Right hindlimb (tissue), 1 donor: ENCODE measurements at places on chromosomes 3 and 15.
A peak's percentile ranks its signal among the peaks of the same experiment; 100 is the strongest.

DNA sequence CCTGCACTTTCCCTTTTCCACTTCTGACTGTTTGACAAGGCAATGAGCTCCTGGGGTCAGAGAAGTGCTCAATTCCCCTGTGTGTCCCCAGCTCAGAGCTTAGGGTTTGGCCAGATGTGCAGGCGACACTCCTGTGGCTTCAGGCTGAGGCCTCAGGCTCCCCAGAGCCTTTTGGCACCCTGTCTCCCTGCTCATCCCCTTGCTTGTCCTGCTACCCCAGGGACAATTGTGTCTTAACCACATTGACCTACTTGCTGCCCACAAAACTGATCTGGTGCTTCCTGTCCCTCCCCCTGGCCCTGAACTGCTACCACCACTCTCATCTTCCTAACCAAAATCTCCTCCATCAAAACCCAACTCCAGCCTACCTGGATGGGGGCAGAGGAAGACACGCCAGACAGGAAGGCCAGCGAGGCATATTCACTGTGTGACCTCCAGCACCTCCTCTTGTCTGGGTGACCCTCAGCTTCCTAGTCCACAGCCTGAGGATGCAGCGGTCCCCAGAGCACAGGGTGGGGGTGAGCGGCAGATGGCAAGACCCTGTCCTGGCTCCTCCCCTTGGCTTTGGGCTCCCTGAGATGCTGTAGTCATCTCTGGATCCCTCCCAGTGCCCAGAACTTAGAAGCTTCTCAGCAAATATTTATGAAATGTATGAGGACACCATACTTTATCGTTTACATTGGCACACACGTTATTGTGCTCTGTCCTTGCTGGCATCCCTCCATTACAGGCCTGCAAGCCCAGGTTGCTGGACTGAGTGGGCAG is 98.9 kb upstream of the SLC6A6 start:
- DNase-seq: no peak

DNA sequence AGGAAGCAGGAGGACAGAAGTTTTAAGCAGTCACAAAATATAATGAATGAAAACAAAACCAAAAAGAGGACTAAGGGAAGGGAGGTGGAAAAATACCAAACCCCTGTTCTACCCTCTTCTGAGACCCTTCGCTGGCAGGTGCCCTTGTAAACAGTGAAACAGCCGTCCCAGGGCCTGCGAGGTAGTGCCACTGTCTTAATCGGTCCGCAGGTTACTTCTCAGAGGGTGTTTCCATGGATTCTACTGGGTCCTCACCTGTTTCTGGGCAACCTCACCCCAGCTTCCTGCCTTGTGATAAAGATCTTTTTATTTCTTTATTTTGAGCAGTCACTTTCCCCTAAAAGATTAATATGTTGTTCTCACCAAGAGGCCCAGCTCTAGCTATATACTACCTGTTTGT is 65.3 kb downstream of the SLC30A4 start:
- DNase-seq: no peak

DNA sequence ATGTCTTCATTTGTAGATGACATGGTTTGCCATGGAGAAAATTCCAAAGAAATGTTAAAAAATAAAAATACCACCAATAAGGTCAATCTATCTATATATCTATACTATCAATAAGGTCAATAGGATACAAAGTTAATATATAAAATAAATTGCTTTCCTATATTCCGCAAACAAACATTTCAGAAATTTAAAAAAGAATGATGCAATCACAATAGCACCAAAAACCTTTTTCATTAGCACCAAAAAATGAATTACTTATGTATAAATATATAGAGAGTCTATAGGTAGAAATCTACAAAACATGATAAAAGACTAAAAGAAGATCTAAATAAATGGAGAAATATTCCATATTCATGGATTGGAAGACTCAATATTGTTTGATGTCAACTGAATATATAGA is 22.8 kb upstream of the GOLGA8A start:
- no peak for DNase-seq

GRCh38 chr3:108862865-108863798 is 40.5 kb downstream of the TRAT1 start:
- DNase-seq: no peak

GRCh38 chr3:114272271-114272670 is 21.6 kb upstream of the TIGIT start:
- no peak for DNase-seq

- DNase-seq: no peak
Observed at GRCh38 chr3:129398803-129399144, 29.7 kb downstream of the EFCAB12 start.

- DNase-seq: no peak
Observed at GRCh38 chr3:111799951-111800350, 59.1 kb upstream of the PHLDB2 start.

DNA sequence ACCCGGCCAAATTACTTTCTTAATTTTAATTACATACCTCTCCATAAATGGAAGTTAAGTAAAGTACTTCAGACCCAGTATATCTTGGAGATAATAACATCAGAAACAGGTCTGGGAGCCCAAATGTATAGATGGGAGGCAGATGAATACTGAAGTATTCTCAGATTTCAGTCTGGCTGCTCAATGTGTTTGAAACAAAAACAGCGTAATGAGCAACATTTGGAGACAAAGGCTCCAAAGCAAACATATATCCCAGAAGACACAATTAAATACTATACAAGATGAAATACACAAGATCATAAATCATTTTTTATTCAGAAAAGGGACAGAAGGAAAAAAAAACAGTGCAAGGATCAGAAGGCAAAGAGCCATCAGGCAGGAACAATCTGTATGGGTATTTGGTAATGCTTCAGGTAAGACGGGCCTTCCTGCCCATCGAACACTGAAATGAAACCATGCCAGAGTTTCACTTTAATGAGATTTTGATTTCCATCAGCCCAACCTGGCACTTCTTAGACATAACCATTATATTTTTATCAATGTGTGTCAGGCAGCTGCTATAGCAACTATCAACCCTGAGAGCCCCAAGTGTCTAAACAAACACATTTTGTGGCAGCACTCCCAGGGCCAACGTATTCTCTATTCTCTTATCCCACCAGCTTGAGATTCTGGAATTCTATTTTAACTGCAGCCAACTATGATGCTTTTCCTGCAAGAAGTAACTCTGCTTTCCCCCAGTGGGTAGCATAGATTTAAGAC is 210.8 kb downstream of the STT3B start:
- no peak for DNase-seq

DNA sequence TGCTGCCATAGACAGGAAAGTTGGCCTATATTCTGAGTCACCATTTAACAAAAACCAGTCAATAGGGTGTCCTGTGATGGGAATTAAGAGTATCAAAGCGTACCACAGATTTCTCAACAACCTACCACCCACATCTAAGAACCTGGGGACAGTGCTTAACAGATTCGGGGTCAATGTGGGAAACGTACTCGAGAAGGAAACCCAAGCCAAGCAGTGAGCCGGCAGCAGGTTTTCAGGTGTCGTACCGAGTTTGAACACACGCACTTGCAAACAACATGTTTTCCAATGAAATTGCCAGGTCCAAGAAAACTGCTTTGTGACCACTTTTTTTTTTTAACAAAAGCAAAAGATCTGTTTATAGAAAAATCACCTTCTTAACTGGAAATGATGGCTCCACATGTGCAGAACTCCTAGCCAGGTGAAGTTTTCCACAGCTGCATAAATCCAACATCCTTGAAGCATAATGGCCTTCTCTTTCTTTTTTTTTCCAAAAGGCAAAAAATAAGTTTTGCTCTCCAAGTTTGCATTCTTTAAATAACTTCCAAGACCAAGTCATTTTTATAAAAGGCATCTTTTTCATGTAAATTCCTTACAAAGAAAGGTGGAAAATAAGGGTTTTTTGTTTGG is 45.7 kb downstream of the ADAMTS17 start:
- no peak for DNase-seq

DNA sequence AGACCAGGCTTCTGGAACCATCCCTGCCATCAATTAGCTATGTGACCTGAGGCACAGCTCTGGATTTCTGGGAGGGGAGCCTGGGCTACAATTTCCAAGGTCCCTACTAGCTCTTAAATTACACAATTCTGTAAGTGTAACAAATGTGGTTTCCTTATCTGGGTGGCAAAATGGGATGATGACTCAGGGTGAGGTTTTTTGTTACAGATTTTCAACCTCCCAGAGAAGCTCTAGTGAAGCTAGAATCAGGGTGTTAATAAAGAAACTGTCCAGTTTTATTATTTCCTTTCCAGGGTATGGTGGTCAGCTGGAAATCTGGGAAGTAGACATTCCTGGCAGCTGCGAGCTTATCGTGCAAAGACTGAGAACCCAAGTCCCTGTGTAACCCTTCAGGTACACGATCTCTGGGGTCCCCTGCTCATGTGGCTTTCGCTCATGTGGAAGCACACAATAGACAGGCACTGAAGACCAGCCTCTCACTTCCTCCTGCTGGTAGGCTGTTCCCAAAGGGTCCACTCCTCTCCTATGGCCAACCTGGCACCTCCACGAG is 7.3 kb downstream of the RAB27A start:
- no peak for DNase-seq

GRCh38 chr3:108096532-108097321 is 5.9 kb upstream of the CD47 start:
- no peak for DNase-seq

GRCh38 chr3:25520926-25521559 is 93.0 kb downstream of the RARB start:
- DNase-seq: no peak

DNA sequence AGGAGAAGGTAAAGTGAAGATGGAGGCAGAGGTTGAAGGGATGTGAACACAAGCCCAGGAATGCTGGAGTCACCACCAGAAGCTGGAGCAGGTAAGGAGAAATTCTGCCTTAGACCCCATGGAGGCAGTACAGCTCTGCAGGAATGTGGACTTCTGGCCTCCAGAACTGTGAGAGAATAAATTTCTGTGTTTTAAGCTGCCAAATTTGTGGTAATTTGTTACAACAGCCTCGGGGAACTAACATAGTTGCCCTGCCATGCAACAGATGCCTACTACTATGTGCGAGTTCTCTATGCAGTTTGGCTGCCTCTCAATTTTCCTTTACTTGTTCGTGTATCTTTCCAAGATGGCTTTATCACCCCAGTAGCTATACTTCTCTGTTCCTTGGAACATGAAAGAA is 394.1 kb downstream of the TUSC7 start:
- no peak for DNase-seq

DNA sequence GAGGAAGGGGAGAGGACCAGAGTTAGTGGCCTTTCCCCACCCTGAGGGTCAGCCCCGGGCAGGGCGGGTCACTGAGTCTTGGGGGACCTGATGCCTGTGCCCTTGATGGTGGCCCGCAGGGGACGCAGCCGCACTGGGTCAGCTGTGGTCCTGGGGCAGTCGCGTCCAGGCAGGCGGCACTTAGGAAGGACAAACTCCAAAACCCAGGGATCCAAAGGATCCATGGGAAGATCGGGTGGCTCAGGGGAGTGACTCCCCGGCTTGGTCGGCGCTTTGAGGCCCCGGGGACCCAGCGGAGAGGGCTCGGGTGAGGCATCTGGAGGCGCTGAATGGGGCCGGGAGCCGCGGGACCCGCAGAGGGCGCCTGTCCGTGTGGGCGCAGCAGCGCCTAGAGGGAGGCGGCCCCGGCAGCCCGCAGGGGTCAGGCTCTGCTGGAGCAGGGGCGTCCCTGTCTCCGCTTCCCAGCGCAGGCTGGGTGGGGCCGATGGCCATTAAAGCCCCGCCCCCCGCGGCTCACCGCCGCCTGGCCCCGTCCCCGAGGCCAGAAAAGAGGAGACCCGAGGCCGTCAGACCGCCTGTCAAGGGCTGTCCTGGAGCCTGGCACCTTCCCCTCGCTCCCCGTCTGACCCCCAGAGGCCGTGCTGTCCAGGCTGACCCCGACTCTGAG is 17.5 kb downstream of the CIDEC start:
- peak; percentile 61 for DNase-seq

DNA sequence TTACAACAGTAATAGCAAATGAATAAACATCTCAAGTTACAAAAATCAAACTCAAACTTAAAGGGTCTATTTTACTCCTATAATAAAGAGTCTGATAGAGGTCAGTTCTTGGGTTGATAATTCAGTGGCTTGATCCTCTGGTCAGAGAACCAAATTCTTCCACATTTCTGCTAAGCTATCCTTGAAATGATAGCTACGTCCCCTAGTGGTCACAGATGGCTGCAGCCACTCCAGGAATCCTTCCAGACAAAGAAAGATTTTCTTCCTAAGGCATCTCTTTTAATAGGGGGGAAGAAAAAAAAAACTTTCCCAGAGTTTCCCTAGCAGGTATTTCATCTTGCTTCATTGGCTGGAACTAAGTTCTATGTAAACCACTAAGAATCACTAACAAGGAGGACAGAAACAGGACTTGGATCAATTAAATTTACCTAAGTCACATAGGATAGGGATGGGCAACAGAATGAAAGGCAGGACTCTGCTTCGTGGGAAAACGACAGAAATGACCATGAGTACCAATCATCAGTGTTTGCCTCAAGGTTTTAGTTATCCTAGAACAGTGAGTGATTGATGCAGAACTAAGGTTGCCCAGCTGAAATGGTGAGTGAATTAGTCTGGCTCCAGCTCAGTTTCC is 160.7 kb downstream of the STAC start:
- no peak for DNase-seq

GRCh38 chr3:86618706-86619105 is 372.2 kb downstream of the VGLL3 start:
- DNase-seq: no peak

DNA sequence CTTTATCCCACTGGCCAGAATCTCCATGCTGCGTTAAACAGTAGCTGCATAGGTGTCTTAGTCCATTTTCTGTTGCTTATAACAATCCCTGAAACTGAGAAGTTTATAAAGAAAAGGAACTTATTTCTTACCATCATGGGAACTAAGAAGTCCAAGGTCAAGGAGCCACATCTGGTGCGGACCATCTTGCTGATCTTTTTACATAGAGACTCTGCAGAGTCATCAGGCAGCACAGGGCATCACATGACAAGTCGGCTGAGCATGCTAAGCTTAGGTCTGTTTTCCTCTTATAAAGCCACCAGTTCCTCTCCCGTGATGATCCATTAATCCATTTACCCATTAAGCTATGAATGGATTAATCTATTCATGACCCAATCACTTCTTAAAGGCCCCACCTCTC is 22.4 kb upstream of the FAM174B start:
- no peak for DNase-seq
